ENCODE measurements at places on chromosomes 2 and 18.

GRCh38 chr2:218041302-218042168 is 27.5 kb upstream of the RUFY4 start:
- no peak for DNase-seq

DNA sequence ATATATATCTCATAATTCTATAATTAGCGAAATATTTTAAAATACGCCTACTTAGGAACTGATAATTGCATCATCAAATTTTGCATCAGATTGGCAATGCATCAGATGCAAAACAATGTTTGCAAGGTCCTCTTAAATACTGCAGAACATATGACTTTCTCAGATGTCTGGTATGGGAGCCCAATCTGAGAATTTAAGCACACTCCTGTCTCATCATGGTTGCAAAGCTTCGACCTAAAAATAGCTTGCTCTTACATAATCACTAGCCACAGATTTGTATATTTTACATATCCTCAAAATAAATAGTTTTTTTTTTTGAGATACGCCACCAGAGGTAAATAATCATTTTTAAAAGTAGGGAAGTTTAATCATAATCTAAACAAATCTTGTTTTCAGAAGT is 123.2 kb downstream of the CABYR start:
- no peak for DNase-seq

- DNase-seq: no peak
These were observed 308.4 kb upstream of the MYT1L start for GRCh38 chr2:2639251-2640139.

DNA sequence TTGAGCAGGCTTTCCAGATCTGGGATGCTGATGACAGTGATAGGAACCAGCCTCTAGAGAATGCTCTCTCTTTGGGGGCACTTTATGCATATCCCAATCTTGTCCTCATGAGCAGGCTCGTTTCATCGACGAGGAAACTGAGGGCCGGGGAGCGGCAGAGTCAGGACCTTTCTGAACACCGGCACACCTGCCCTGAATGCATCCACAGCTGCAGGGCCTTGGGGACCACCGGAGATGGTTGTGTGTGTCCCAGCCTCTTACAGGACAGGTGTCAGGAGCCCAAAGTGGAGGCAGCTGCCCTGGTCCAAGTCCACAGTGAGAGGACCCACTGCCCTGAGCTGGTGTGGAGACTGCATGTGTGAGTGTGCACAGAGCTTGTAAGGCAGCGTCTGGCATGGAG is 47.6 kb upstream of the FAHD2A start:
- no peak for DNase-seq

GRCh38 chr2:201906777-201907562 is 100.6 kb downstream of the CDK15 start:
- DNase-seq: no peak

GRCh38 chr18:2240311-2240705 is 331.0 kb downstream of the METTL4 start:
- no peak for DNase-seq

DNA sequence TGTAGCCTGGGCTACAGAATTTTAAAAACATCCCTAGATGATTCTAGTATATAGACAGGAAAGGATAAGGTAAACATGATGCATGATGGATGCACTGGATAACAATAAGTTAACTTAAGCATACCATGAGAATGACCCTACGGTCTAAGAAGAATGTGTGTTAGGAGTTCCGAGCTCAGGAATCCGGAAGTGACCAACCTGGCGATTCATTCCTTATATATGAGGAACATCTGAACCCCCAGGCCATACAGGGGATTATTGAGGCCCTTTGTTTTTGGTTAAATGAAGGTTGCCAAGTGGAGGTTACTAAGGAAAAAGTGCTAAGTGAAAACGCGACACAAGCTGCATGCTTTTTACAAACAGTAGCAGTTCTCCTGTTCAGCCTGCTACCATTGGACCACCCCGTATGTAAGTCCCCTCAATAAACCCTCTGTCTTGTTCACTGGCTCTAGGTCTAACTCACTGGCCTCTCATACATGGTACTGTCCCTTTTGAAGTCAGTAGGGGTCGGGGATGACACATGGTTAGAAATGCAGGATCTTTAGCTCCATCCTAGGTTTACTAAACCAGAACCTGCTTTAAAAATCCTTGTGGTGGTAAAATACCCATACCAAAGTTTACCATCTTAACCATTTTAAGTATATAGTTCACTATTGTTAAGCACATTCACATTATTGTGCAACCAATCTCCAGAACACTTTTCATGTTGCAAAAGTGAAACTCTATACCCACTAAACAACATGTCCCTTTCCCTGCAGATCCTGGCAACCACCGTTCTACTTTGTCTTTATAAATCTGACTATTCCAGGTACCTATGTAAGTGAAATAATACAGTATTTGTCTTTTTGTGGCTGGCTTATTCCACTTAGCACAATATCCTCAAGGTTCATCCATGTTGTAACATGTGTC is 111.0 kb upstream of the MAP4K3 start:
- DNase-seq: no peak

GRCh38 chr2:120862201-120863060 is 126.8 kb downstream of the GLI2 start:
- DNase-seq: no peak

GRCh38 chr18:8536231-8536630 is 73.0 kb upstream of the RAB12 start:
- no peak for DNase-seq

- DNase-seq: no peak
These were observed 113.8 kb downstream of the KYNU start for GRCh38 chr2:142991295-142991694.

GRCh38 chr2:242020196-242021004 is 150.9 kb downstream of the RTP5 start:
- no peak for DNase-seq

DNA sequence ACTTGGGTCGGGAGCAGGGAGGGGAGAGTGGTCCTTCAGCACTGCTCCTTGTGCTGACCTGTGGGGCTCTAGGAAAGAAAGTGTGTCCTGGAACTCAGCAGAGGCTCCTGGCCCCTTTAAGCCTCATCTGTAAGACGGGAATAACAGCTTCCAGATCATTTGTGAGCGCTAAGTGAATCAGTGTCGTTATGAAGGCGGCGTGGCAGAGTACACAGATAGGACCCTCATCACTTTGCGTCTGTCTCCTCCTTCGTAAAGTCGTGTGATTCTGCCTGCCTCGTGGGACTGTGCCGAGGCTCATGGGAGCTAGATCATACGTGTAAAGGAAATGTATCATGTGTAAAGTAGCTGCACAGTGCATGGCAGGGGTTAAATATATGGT is 18.6 kb downstream of the COLEC11 start:
- DNase-seq: no peak

GRCh38 chr18:2312440-2312839 is 258.9 kb downstream of the METTL4 start:
- no peak for DNase-seq

- DNase-seq: no peak
These were observed 46.5 kb downstream of the SMAD4 start for GRCh38 chr18:51076503-51076902.

DNA sequence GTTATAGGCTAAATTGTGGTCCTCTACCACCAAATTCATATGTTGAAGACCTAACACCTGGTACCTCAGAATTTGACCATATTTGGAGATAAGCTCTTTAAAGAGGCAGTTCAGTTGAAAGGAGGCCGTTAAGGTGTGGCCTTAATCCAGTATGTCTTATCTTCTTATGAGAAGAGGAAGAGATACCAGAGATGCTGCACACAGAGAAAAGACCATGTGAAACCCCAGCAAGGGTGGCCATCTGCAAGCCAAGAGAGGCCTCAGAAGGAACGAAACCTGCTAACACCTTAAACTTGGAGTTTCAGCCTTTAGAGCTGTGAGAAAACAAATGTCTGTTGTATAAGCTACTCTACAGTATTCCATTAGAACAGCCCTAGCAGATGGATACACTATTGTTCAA is 528.1 kb upstream of the DCC start:
- DNase-seq: no peak

- no peak for DNase-seq
These were observed 155.6 kb upstream of the DSEL start for GRCh38 chr18:67672155-67672554.

DNA sequence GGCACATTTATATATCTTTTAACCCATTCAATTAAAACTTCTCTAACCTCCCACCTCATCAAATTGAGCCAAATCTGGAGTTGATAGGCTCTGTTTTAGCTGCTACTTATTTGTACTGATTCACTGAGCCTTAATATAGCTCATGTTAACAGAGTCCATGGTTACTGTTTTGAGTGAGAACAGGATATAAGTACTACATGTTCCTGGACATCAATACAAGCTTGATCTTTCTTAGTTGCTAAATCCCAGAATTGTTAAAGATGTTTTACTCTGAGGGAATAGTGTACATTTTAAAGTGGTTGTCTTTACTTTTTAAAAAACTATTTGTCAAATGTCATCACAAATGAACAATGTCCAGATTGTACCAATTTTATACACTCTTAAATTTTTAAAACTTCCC is 157.7 kb downstream of the RPRM start:
- DNase-seq: no peak

GRCh38 chr2:102092535-102092934 is 50.0 kb upstream of the IL1R1 start:
- DNase-seq: no peak

- no peak for DNase-seq
These were observed 71.8 kb upstream of the DAPL1 start for GRCh38 chr2:158723181-158723838.

DNA sequence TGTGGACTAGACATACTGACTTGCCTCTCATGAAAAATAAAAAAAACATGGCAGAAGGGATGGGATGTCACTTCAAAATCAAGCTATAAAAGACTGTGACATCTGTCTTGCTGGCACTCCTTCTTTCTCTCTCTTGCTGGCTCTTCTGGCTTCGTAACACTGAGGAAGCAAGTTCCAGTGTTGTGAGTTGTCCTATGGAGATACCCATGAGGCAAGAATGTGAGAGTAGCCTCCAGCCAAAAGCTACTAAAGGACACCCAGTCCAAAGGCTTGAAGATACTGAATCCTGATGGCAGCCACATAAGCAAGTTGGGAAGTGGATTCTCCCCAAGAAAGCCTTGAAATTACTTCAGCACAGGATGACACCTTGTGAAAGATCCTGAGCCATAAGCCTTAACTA is 376.1 kb upstream of the TMEFF2 start:
- no peak for DNase-seq

DNA sequence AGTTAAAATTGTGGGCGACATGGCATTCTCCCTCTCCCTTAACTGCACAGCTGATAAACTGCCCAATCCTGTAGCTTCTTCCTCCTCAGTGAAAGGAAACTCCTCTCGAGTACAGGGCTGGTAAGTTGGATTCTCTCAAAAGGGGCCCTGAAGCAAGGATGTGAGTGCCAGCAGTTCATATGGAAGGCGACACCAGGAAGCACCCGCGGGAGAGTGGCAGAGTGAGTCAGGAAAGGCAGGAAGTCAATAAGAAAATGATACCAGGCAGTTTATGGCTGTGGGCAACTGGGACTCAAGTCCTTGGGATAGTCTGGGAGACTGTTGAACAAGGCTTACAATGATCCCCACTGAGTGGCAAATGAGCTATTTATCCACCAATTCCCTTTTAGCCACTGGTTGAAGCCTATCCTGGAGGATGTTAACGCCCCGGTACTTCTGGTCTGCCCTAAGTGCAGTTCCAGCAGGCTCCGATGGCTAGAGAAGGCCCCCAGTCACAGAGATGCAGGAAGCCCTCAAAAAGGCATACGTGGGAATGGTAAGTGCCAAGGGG is 34.8 kb downstream of the ABHD3 start:
- no peak for DNase-seq

DNA sequence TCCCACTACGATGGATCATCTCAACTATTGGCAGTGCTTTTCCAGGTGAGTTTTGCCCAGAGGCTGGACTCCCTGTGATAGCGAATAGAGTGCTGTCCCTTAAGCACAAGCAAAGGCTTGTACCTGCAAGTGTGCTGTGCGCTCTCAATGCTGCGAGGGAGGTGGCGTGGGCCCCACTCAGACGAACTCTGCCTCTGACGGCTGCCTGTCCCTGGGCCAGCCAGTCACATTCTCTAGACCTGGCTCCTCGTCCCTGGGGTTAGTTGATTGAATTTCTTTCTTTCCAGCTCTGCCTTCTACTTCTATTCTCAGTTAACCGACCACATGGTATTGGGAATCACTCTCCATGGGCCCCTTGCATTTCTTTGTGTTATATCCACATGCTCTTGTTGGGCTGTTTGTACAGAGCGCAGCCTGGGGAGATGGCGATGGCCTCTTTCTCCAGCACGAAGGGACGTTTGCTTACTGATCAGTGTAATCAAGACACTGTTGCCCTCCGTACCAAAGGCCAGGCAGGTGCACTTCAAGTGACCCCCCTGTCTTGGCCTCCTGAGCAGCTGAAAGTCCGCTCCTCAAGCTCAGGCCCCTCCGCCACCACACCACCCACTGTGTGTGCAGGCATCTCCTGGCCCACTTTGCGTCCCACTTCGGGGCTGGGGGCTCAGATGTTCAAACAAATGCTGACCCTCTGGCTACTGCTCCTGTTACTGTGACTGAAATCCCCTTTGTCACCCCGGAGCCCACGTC is 151.3 kb downstream of the ZNF236 start:
- no peak for DNase-seq

- no peak for DNase-seq
These were observed 11.5 kb downstream of the LRRTM1 start for GRCh38 chr2:80293039-80293438.

DNA sequence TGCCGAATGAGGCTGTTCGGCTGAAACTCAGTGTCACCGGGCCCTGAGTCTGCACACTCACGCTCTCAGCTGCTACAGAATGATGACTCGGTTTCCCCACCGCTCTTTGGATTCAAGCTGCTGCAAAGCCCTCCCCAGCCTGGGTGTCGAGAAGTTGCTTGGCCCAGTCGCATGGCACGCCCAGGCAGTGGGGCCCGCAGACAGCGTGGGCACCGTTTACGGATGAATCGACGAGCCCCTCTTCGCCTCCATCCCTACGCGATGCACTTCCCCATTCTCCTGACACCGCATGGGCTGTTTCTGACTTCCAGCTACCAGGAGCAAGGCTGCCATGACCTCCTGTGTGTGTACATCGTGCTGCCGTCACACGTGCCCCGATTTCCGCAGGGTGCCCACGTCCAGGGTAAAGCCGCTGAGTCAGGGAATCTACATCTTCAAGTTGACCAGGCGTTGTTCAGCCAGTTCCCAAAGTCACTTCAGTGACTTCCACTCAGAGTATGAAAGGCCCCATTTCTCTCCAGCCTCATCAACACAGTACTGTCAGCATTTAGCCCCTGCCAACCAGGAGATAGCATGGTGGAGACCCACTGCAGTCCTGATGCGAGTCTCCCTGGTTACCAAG is 60.3 kb upstream of the GPC1 start:
- DNase-seq: no peak

DNA sequence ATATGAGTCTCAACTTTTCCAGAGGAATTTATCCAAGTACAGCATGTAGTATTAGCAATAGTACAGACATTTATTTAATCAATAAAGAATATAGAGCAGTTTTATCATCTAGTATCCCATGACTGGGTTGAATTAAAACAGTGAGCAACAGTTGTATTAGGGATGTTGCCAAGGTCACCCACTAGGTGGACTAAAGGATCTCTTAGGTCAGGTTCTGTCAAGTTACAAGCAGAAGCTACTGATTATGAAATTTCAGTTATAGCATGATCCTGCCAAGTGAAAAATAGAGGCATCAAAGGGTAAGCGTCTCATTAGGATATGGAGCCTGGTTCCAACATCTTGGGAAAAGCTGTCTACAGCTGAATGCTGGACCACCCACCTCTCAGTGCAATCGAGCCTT is 52.1 kb upstream of the LAPTM4A start:
- DNase-seq: no peak

All from stimulated activated CD8-positive, alpha-beta memory T cell treated with anti-CD3 and anti-CD28 coated beads, Interleukin-4, amount 100 ng/mL, for 4 hours (primary cell).